ENCODE measurements at places on chromosomes 5 and 9.

- DNase-seq, result no peak
Observed at GRCh38 chr9:118896324-118897000, 472.8 kb downstream of the BRINP1 start.

DNA sequence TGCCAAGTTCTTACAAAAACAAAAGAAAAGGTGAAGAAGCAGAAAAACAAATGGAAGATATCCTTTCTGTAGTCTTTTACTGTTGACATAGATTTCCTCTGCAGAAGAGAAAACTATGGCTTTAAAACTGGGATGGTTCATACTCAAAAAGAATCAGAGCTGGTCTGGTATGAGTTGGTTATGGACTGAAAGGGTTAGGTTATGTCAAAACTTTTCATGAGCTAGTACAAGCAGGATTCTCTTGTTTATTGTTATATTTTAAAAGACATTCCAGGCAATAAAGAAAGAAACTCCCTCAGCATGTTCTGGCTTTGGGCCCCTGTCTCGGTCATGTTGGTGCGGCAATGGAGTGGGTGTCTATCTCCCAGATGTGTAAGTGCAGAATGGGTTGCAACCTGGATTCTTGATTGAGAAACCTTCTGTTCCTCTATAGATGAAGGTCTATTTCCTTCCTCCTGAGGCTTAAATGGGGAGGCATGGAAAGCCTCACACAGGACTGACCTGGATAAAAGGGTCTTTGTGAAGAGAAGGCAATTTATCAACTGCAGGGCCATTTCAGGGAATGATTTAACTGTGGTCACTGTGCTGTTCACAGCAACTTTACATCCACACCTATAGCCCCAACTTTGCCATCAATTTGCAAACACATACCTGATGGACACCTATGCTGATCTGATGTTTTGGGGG is 209.6 kb upstream of the TNC start:
- DNase-seq, result no peak

- DNase-seq, result no peak
Observed at GRCh38 chr5:63959177-63959982, 2.9 kb downstream of the HTR1A start.

GRCh38 chr5:141094481-141095262 is at the start of gene PCDHB2:
Gene PCDHB2, plus strand, starts transcription at chr5:141094615. Its CDS starts 176 bp downstream, at chr5:141094791.
- peak; percentile 17 for DNase-seq

DNA sequence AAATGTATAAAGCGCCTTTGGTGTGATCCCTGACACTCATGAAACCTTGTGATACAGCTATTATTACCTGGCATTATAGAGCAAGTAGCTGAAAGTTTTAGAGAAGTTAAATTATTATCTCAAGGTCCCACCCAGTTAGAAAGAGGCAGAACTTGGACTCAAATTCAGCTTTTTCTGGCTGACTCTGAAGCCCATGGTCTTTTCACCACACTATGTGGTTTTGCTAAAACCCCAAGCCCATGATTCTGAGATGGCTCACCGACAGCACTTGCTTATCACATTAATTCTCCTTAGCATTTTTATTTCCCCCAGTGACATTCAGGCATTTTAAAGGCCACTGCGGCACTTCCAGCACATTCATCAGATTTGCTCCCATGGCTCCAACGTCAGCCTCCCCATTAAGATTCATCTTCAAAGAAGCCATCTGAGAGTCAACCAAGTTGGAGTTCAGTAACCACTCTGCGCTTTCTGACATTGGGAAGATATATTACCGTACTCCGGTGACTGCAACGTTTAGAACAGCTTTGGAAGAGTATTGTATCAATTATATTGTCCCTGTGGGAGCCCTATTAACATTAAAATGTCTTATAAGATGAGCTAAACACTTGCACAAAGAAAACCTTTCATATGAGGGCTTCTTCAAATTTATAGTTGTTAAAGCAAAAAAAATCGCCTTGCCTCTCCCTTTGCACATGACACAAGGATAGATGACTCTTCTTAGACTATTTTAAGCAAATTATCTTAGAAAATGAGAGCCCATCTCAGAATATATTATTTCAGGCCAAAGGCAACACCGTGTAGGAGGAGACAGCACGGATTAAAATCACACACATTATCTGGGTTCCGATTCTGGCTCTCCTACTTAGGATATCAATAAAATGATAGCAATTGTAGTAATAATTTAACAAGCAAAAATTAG is 638.1 kb downstream of the ACTL7B start:
- DNase-seq, result peak; percentile 83

- DNase-seq, result no peak
Observed at GRCh38 chr5:172417130-172417841, 37.0 kb downstream of the SH3PXD2B start.

GRCh38 chr5:176530393-176530982 is 6.7 kb downstream of the RNF44 start:
- DNase-seq, result no peak

DNA sequence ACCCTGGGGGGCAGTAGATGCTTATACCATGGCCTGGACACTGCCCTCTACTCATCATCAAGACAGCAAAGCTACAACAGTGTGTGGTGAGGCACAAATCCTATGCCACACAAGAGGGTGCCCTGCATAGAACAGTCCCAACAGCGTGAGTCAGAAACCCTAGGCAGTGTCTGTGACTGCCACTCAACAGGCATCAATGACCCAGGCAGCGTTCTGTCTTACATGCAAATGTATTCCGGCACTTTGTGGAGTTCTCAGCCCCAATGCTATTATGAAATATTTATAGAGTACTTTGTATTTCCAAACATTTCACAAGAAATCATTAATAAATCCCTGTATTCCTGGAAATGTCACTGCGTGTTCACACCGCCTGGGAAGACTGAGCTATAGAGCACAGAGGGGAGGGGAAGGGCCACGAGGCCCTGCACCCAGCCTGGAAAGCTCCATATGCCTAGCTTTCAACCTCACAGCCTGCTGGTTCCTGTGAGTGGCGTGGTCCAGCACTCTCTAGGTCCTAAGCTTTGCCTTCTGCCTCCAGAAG is 77.7 kb downstream of the NIPSNAP3B start:
- no peak for DNase-seq

GRCh38 chr9:76090909-76091308 is 200.4 kb downstream of the PCSK5 start:
- DNase-seq, result no peak

DNA sequence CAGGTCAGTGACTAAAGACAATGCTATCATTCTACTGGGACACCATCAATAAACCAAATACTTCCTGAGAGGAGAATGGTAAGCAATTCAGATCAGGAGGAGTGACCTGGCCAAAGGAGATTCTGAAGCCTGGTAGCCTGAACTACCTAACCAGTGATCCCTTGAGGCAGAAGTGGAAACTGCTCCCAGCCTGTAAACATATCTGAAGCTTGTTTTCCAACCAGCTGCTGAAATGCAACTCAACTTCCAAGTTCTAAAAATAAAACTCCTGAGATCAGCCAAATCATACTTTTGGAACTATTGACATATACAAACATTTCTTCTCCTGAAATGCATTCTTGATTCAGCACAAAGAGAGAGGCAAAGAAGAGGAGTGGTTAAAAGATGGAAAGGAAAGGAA is 204.1 kb downstream of the EBF1 start:
- no peak for DNase-seq

DNA sequence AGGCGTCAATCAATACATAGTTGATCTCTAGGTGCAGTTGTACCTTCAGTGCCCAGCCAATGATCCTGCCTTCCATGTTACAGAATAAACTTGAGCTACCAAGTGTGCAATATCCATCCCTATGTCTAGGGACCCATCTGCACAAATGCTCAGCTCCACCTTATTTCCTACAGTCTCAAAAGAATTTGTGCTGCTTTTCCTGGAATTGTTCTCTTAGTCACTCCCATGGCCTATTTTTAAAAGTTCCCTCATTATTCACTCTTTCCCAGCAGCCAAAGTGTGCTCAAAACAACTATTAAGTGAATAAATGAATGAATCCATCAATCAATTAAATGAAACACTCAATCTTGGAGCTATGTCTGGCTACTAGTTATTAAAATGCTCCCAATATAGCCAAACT is 14.7 kb downstream of the LIX1 start:
- no peak for DNase-seq

DNA sequence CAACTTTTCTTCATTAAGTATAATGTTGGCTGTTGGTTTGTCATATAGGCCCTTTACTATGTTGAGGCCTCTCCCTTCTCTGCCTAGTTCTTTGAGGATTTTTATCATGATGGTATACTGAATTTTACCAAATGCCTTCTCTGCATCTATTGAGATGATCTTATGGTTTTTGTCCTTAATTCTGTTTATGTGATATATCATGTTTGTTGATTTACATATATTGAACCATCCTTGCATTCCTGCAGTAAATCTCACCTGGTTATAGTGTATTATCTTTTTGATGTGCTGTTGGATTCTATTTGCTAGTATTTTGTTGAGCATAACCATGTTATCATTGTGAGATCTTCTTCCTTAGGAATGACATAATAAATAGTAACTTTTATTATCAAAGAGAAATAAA is 362.9 kb downstream of the CCDC171 start:
- DNase-seq, result no peak

- no peak for DNase-seq
Observed at GRCh38 chr9:121603028-121603427, 48.4 kb upstream of the DAB2IP start.
